ENCODE measurements at places on chromosomes 11 and 22. TPM values are rescaled to one million over a fixed set of nuclear protein-coding genes. Genes with fewer than 3 reads are reported as not detected.

RAG2 gene
- total RNA-seq = not detected

PRR33 gene
- not detected for total RNA-seq

VPREB1 gene
- total RNA-seq = not detected

DNA sequence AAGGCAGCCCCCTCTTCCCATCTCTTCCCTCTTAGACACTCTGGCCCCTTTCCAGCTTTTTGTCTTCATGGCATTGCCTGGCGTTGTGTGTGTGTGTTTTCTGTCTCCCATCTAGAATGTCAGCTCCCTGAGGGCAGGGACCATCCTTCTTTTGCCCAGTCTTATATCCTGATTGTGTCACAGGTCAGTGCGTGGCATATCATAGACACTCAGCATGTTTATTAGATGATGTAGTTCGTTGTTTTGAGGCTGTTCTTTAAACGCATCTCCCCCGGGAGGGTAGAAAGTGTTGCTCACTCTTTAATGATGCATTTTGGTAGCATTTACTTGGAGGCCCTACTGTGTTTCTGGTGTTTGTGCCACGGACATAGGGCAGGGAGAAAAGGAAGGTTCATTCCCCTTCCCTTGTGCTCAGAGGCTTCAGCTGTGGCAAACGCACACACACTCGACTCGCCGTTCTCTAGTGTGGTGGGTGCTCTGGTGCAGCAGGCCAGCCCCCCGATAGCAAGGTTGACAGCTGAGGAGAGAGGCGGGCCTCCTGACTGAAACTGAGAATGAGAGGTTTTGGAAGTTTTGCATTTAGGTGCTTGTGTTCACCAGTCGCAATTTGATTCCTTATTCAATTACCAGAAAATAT, 60.2 kb downstream of the TNRC6B start:
- no peak for DNase-seq

DNA sequence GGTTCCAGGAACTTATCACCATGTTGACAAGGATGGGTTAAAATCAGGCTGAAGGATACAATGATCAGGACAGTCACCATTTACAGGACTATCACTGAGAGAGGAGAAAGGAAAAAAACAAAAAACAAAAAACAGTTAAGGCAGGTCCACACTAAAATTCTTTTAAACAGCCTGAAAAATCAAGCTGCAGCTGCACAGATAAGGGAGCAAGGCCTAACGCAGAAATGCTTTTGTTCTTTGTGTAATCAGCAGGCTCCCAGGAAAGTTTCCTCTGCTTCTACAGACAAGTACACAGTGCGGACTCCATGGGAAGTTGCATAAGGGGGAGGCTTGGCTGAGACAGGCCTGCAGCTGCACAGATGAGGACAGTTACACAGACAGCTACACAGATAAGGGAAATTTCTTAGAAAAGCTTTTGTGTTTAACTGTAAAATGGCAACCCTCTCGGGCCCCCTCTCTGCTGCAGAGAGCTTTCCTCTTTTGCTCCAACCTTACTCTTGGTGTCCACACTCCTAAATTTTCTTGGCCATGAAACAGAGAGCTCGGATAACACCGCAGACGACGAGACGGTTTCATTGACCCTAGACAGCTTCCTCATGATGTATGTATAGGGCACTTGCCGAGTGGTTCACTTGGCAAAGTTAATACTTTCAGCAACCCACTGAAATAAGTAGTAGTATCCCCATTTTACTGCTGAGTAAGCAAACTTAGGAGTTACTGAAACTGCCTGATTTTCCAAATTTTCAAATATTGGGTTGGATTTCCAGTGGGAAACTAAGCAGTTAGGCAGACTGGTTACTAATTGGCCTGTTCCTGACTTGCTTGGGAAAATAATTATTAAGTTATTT, 45.5 kb downstream of the PIWIL3 start:
- DNase-seq = no peak

GRCh38 chr22:25045159-25045558, 92.6 kb downstream of the KIAA1671 start:
- DNase-seq = no peak

- no peak for DNase-seq
These were observed 54.8 kb downstream of the TRIOBP start for GRCh38 chr22:37751449-37752188.

- no peak for DNase-seq
These were observed 27.8 kb downstream of the LIMK2 start for GRCh38 chr22:31239771-31240370.

DNA sequence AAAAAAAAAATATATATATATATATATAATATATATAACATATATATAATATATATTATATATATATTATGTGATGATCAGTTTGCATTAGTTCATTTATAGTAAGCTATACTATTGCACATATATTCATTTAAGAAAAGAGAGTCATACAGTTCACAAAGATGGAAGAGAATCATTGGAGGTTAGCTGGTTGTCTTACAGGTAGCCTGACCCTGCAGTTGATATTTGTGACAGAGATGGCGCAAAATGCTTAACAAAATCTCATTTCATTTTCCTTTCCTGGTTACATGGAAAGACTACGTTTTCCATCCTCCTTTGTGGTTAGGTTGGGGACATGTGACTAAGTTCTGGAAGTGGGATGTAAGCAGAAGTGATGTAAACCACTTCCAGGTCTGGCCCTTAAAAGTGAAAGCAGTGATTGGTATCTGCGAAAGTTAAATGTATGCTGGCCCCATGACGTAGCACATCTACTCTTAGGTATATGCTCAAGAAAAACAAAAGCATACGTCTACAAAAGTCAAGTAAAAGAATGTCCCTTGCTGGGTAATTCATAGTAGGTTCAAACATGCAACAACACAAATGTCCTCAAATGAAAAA, 7.2 kb upstream of the TMEM135 start:
- peak; percentile 74 for DNase-seq

DNA sequence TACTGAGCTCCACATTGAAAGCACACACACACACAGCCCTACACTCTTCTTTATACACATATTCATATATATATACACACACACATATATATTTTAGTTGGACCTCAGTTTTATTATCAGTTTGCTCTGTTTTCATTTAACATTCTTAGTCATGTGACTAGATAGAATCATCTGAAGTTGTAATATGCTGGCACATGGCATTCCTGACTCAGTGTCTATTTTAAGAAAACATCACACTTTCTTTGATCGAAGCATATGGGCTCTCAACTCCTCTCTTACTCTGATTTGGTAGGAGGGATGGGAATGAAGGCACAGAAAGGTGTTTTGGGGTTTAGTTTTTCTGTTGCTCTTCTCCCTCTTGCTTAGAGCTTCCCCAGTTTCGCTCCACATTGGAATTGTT, 24.8 kb downstream of the AMOTL1 start:
- DNase-seq = no peak

- no peak for DNase-seq
These were observed 56.7 kb downstream of the RAB30 start for GRCh38 chr11:83014951-83015350.

- DNase-seq = no peak
These were observed 204.1 kb upstream of the SEZ6L start for GRCh38 chr22:25964961-25965730.

DNA sequence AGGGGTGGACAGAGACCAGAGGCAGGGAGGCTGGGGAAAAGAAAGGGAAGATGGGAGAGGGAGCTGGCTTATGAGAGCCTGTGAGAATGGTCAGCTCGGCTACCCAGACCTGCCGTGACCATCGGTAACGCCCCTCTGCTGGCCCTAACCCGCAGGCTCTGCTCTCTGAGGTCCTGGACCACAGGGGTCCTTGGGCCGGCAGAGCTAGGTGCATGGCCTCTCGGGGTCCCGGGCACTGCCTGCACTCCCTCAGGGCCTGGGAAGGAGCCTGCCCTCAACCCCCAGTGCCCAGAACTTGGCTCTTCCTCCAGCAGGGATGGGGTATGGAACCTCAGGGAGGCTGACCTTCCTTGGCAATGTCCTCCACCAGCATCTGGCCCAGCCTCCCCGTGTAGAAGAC, 13.2 kb downstream of the GGT5 start:
- no peak for DNase-seq

All from SK-MEL-5 (cell line).